Keratinocyte (primary cell): ENCODE measurements at places on chromosomes 2 and 18.

- no peaks in the 10 kb centered on the region for H3K36me3 ChIP-seq
- H3K27ac ChIP-seq, result no peak overlapping the region
- no peaks in the 10 kb centered on the region for H3K27me3 ChIP-seq
- H3K4me1 ChIP-seq, result peaks cover 14% of the 10 kb centered on the region
These were observed 64.9 kb upstream of the CAPN13 start for GRCh38 chr2:30871980-30872789.

GRCh38 chr2:72803151-72803550, 22.7 kb downstream of the EXOC6B start:
- DNase-seq, result no peak
- no peak overlapping the region for H3K4me3 ChIP-seq
- H3K4me1 ChIP-seq, result peaks cover 6% of the 10 kb centered on the region
- no peak overlapping the region for H3K27ac ChIP-seq
- no peaks in the 10 kb centered on the region for H3K27me3 ChIP-seq

DNA sequence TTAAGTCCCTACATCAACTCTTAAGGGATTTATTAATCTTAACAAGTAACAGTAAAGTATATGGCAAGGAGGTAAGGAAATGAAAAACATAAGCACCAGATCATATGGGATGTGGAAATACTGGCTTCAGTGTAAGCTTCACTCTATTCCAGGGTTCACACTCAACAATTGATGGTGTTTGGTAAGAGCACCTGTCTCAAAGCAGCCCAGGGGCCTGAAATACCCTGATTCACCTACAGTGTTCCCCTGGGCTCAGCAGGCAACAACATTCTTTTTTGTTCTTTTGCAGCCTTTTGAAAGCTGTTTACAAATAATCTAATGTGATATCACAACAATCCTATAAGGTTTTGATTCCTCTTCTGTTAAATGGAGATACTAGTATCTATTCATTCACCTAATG, 1.2 kb upstream of the MLPH start:
- H3K4me1 ChIP-seq, result peaks cover 31% of the 10 kb centered on the region
- no peaks in the 10 kb centered on the region for H3K36me3 ChIP-seq
- no peak overlapping the region for H3K4me3 ChIP-seq
- no peak overlapping the region for H3K27ac ChIP-seq

DNA sequence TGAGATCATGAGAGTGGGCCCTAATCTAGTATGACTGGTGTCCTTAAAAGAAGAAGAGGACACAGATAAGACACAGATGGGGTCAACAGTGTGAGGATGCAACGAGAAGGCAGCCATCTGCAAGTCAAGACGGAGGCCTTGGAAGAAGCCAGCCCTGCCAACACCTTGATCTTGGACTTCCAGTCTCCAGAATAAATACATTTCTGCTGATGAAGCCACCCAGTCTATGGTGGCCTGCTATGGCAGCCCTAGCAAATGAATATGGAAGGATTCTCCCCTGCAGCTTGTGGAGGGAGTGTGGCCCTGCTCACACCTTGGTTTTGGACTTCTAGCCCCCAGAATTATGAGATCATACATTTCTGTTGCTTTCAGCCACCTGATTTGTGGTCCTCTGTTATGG, 12.3 kb downstream of the CTIF start:
- no peak for DNase-seq
- peaks cover 50% of the 10 kb centered on the region for H3K4me1 ChIP-seq
- no peaks in the 10 kb centered on the region for H3K27me3 ChIP-seq
- no peak overlapping the region for H3K27ac ChIP-seq
- H3K4me3 ChIP-seq, result no peak overlapping the region

DNA sequence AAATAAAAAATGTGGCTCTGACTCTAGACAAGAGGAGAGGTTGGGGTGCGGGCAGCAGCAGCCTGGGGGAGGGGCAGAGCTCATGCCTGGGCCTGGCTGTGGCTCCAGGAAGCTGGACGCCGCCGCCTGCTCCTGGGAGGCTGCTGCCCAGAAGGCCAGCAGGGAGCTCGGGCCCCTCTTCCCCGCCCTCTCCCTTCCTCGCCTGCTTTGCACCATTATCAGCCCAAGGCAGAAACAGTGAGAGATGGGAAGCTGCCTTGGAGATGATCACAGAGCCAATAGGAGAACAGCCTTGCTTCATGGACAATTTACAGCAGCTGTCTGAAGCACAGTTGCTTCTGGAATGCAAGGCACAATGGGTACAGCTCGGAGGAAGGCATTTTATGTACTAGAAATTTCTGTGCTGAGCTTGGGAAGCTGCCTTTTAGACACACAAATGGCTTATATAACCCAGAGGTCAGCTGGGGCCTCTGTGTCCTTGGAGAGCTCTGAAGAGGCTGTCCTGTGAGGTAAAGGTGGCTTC, 55.3 kb upstream of the AFF3 start:
- H3K4me3 ChIP-seq, result no peak overlapping the region
- H3K36me3 ChIP-seq, result no peaks in the 10 kb centered on the region
- no peak overlapping the region for H3K27ac ChIP-seq
- no peaks in the 10 kb centered on the region for H3K27me3 ChIP-seq
- no peak for DNase-seq

DNA sequence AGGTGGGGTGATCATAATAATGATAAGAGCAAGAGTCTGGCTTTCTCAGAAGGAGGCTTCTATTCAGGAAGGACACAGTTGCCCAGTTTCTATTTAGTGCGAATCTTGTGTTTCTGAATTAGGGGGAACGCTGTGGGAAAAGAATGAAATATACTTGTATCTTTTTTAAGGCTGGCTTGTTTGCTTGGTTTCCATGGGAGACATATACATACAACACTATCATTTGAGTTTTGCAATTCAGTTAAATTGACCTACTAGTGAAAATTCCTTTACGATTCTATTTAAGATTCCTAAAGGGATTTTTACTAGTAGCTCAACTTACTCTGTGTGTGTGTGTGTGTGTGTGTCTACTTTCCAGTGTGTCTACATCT, 24.7 kb upstream of the ANKRD62 start:
- no peaks in the 10 kb centered on the region for H3K36me3 ChIP-seq
- no peaks in the 10 kb centered on the region for H3K27me3 ChIP-seq
- H3K27ac ChIP-seq, result no peak overlapping the region
- no peak for DNase-seq
- no peak overlapping the region for H3K4me3 ChIP-seq

DNA sequence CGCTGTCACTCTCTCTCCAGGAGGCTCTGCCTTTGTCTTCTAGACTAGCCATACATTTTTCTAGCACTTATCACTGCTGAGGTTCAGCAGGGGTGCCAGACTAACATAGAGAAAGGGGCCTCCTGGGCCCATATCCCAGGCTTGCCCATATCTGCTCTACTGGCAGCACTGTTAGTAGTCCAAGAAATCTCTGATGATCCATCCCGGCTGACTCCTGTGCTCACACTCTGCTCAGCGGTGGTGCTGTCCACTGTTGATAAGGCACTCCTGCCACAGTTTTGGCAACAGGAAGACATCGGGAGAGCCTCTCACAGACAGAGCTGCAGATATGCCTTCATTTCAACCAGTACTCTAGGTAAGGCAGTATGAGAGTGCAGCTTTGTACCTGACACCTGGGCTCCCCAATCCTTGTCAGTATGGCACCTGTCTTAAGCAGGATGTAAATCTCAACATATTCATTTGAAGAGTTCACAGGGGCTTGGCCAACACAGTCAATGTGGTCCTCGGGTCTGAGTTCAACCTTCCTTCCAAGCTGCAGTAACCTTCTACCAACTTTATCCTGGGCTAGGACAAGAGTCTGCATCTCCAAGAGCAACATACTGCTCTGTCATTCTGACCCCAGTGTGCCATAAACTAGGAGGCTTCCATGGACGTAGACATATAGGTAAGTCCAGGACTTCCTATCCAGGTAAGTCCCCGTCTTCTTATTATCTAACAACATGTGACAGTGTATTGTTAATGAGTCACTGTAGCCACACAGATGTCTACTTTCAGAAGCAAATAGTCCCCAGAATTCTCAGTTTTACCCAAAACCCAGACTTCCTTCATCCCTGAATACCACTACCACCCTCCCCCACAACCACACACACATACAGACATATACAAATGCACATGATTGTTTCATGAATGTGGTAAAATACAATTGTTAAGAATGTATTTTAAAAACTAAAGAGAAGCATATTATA, 16.2 kb downstream of the KLF7 start:
- H3K4me1 ChIP-seq, result peaks cover 22% of the 10 kb centered on the region
- H3K4me3 ChIP-seq, result no peak overlapping the region
- peaks cover 16% of the 10 kb centered on the region for H3K36me3 ChIP-seq
- no peaks in the 10 kb centered on the region for H3K27me3 ChIP-seq
- H3K27ac ChIP-seq, result no peak overlapping the region
- DNase-seq, result no peak

GRCh38 chr2:169275696-169276444, 86.5 kb downstream of the LRP2 start:
- no peaks in the 10 kb centered on the region for H3K36me3 ChIP-seq
- H3K27me3 ChIP-seq, result no peaks in the 10 kb centered on the region
- DNase-seq, result no peak
- no peak overlapping the region for H3K4me3 ChIP-seq
- no peak overlapping the region for H3K27ac ChIP-seq
